ENCODE measurements at places on chromosomes 1 and 21.
A peak's percentile ranks its signal among the peaks of the same experiment; 100 is the strongest.

- no peak for DNase-seq
Observed at GRCh38 chr1:205666372-205667166, 13.7 kb downstream of the SLC45A3 start.

DNA sequence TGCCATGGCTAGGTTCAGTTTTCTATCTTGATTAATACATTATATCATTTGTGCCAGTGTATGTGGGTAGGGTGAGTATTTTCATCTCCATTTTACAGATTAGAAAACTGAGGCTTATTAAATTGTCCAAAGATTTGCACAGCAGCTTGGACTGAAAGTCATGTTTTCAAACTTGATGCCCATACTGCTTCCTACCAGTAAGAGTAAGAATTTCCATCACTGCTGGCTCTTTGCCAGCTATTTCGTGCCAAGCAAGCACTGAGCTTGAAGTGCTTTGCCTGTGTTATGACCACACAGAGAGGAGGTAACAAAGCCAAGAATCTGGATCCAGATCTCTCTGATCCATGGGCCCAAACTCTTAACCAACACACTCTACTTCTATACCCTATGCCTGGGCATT, 295.0 kb downstream of the VAV3 start:
- no peak for DNase-seq

- no peak for DNase-seq
Observed at GRCh38 chr1:204571128-204571527, 54.9 kb downstream of the MDM4 start.

- DNase-seq: no peak
Observed at GRCh38 chr1:30693366-30693765, 30.0 kb downstream of the MATN1 start.

DNA sequence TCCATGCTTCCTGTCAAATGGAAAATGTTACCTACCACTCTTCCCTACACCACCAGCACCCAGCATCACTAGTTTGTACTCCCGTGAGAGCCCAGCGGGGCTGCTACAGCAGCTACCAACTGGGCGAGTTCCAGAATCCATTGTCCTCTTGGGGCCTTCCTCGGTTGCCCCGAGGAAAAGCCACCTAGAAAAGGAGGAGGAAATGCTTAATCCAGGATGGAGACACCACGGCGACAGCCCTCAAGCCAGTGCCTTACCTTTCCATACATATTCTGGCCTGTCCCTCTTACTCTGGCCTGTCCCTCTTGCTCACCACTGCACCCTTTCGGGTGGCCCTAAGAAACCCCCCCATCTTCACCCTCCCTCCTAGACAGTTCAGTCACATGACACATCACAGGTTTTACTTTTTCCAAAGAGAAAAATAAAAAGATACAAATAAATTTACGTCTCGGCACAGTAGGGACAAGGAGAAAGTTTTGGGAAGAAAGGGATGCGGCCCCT, 478 bp downstream of the RIT1 start:
- DNase-seq: peak; percentile 38

- DNase-seq: no peak
Observed at GRCh38 chr21:18518054-18518481, 114.5 kb upstream of the TMPRSS15 start.

- no peak for DNase-seq
Observed at GRCh38 chr1:39732730-39733129, 6.0 kb upstream of the PPIE start.

GRCh38 chr1:170881268-170882265, 53.8 kb upstream of the MROH9 start:
- DNase-seq: no peak

GRCh38 chr1:72847651-72848050, 565.3 kb upstream of the NEGR1 start:
- no peak for DNase-seq

DNA sequence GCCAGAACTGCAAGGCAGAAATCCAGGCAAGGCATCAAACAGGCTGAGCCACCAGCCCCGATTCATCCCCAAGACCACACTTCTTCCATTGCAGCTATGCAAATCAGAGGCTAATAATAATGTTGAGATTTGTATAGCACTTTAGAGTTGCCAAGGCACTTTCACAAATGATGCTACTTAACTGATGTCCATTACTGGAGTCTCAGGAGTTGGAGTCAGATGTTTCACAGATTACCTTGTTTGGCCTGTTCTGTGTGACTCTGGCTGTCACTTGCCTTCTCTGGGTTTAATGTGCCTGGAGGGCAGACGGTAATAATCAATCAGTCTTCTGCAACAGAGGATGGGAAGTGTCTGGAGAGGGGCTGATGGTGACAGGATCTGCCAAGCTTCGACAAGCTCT, 40.8 kb upstream of the MPZL1 start:
- DNase-seq: no peak

GRCh38 chr1:27275696-27276095, 41.3 kb downstream of the WDTC1 start:
- DNase-seq: no peak

DNA sequence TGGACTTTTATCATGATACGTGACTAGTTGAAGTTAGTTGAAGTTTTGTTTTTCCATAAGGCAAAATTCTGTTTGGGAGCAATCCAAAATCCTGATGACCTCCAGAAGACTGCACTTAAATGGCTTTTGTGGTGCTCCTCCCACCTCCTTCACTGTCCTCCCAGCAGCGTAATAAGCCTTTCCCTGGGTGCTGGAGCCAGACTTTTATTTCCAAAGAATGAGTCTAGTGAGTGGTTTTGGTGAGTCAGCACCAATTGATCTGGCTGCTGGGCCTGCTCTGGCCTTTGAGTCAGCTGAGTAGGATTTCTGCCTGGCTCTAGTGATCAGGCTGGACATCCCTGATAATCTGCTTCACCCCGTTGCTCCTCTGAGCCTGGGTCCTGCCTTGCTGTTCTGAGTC, 21.7 kb upstream of the KCND3 start:
- DNase-seq: no peak

GRCh38 chr1:112520166-112520565, 11.4 kb downstream of the WNT2B start:
- DNase-seq: no peak

GRCh38 chr1:71657891-71658679, 577.2 kb upstream of the ZRANB2 start:
- no peak for DNase-seq

GRCh38 chr1:107804741-107805140, 160.2 kb downstream of the VAV3 start:
- no peak for DNase-seq

GRCh38 chr1:90513956-90514355, 203.1 kb downstream of the BARHL2 start:
- no peak for DNase-seq

- DNase-seq: no peak
Observed at GRCh38 chr1:196779093-196779492, 4.5 kb downstream of the CFHR3 start.

DNA sequence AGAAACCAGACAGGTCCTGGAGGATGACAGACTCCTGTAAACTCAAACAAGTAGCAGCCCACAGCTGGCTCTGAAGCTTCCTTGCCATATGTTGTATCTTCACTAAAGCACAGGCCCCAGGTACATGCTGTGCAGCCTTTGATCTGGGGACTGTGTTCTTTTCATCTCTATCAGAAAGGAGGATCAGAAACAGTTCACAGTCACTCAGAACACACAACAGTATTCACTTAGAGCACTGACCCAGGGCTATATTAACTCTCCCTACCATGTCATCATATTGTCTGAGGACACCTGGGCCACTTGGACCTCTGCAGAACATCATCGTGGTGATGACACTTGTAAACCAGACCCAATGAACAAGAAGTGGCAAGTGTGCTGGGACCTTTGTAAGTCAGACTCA, 222.0 kb downstream of the SETD4 start:
- DNase-seq: no peak

DNA sequence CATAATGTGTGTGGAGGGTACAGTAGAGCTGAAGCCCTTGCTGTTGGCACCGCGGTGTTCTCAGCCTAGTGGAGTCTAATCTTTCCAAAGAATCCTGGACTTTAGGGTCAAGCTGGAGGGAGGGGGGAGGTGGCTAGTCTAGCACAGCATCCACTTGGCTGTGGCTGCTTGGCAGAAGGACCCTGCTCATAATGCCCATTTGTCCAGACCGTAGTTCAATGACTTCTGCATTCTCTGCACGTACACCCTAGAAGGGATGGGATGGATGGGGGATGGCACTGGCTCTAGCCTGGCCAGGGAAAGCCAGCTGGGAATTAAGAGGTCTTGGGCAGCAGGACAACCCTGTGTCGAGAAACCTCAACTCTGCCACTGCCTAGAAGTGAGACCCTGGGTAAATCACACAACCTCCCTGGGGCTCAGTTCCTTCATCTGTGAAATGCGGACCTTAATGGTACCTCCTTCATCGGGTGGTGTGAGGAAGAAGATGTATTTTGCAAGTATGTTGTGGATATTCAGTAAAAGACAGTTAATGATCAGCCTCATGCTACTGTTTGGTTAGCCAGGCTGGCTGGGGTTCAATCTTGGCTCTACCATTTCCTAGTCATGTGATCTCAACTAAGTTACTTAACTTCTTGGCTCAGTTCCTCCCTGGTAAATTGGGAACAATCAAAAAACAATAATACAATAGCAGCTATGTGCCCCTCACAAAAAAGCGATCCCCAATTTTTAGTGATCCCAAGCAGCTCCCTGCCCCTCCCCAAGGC, 27.2 kb upstream of the CLIC4 start:
- no peak for DNase-seq

- peak; percentile 65 for DNase-seq
Observed at GRCh38 chr1:151006327-151007052, at the start of gene MINDY1. MINDY1 (minus strand) TSS chr1:151006902; CDS start chr1:151002617, 4,285 bp downstream.

DNA sequence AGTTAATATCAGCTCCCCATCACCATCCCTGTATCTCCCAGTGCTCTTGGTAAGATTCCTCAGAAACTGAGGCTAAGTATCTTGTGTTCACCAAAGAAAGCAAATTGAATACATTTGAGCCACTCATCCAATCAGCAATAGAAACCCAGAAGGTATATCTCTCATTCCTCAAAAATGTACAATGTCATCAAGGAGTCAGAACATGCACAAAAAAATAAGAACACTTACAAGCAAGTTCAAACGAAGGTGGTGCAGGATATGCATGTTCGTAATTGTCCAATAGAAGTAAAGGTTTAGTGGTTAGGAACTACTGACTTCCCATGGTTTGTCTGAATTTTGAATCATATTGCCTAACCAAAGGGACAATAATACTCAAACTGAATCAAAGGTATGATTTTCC, 24.3 kb downstream of the RXRG start:
- no peak for DNase-seq

GRCh38 chr1:56553046-56553445, 26.3 kb downstream of the PLPP3 start:
- DNase-seq: no peak

DNA sequence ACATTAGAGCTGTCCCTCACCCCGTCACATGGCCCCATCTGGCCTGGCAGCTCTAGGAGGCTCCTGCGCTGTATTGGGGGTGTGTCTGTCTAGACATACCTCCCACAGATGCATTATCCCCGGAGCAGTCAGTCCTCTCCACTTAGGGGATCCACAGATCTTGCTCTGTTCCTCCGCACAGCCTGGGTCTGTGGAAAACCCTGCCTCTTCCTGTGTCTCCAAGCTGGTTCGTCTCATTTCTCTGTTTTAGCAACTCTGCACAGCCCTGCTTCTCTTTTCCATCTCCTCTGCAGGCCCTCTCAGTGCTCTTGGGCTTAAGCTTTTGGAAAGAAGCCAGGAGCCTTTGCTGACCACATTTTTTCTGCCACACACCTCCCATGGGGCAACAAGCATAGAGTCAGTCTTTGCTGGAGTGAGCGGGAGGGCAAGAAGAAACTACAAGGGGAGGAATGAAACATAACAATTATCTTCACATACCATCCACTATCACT, 241.5 kb downstream of the FOXD2 start:
- DNase-seq: peak; percentile 31

GRCh38 chr21:42584296-42584641, 69.2 kb upstream of the PDE9A start:
- DNase-seq: no peak

DNA sequence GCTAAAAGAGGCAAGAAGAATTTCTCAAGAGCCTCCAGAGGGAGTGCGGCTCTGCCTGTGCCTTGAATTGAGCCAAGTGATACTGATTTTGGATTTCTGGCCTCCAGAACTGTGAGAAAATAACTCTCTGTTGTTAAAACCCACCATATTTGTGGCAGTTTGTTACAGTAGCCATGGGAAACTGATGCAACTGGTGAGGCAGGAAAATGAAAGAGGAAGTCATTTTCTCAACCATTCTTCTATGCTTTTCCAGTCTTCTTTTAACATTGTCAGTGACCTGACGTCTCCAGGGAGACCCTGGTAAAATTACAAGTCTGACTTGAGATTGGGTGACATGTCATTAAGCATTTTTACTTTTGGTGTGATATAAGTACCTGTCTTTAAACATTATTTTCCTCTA, 5.8 kb downstream of the OR6P1 start:
- no peak for DNase-seq

DNA sequence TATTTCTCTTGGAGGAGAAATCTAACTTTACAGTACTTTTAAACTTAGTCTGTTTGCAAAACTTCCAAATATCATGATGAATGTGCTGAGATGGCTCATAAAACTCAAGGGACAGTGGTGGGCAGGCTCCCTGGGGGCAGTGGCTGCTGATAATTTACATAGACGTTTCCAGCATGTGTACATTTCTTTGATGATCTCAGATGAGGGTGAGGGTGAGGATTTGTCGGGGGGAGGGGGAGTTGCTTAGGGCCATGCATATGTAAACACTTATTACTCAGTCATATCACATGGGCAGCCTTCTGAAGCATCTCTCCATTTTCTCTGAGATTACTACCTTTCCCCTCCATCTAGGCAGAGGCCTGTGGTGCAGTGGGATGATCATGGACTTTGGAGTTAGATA, 152.9 kb upstream of the HMGB4 start:
- no peak for DNase-seq

- no peak for DNase-seq
Observed at GRCh38 chr1:32676945-32677344, 25.6 kb downstream of the SYNC start.

GRCh38 chr21:37030864-37031263, 24.4 kb downstream of the RIPPLY3 start:
- no peak for DNase-seq

GRCh38 chr21:33229099-33229783, 497 bp upstream of the IFNAR2 start:
- DNase-seq: no peak

- no peak for DNase-seq
Observed at GRCh38 chr1:198201956-198202784, 45.4 kb downstream of the NEK7 start.

DNA sequence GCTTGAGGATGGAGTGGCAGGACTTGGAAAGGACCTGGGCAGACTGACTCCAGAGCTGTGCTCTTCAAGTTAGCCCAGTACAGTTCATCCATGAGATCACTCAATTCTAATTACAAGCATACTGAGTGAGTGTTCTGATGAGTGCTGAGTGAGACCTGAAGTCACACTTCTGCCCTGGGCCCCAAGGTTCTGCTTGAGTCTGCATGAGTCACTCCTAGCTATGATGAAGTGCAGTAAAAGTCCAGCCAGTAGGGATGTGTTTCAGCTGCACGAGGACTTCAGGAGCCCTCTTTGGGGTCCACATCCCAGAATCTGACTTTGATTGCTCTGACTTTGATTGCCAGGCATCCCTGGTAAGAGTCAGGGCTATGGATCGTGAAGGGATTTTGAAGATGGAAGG, 35.8 kb downstream of the PLEKHA6 start:
- DNase-seq: no peak

Data from liver (tissue), 10 donors.